ENCODE measurements at places on chromosomes 16 and 17. TPM values are rescaled to one million over a fixed set of nuclear protein-coding genes. Genes with fewer than 3 reads are reported as not detected.

DNA sequence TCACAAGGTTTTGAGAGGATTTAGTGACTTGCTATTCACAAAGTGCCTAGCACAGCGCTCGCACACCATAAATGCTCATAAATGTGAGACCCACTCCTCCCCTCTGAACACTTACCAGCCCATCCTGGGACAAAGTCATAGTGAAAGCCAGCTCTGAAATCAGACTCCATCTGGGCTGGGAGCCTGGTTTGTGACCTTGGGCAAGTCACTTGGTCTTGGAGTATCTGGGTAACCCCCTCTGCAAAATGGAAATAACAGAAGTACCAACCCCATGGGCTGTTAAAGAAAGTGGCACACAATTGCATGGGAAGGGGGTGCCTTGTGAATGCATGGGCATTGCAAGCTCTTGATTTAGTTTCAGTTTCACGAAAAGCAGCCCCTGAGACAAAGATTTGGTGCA is 104.7 kb upstream of the CDH5 start:
- no peak for DNase-seq

GRCh38 chr16:64532117-64532516 is 589.7 kb downstream of the CDH11 start:
- DNase-seq = no peak

DNA sequence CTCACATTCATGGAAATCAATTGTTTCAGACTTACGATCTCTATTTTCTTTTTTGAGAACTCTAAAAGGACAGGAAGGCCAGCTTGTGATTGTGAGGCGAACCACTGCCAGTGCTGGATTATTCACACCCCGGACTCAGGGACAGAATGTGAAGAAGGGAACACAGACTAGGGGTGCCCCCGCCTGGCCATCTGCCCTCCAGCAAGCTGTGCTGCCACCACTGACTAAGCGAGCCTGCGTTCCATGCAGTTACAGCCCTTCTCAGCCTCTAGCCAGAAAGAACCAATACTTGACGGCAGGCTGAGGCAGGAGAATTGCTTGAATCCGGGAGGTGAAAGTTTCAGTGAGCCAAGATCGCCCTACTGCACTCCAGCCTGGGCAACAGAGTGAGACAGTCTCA is 2.8 kb downstream of the HAGH start:
- no peak for DNase-seq

GRCh38 chr17:4704991-4705390 is 1.1 kb upstream of the PELP1 start:
- no peak for DNase-seq

- DNase-seq = no peak
These were observed 13.1 kb downstream of the CTRB2 start for GRCh38 chr16:75193730-75194444.

DNA sequence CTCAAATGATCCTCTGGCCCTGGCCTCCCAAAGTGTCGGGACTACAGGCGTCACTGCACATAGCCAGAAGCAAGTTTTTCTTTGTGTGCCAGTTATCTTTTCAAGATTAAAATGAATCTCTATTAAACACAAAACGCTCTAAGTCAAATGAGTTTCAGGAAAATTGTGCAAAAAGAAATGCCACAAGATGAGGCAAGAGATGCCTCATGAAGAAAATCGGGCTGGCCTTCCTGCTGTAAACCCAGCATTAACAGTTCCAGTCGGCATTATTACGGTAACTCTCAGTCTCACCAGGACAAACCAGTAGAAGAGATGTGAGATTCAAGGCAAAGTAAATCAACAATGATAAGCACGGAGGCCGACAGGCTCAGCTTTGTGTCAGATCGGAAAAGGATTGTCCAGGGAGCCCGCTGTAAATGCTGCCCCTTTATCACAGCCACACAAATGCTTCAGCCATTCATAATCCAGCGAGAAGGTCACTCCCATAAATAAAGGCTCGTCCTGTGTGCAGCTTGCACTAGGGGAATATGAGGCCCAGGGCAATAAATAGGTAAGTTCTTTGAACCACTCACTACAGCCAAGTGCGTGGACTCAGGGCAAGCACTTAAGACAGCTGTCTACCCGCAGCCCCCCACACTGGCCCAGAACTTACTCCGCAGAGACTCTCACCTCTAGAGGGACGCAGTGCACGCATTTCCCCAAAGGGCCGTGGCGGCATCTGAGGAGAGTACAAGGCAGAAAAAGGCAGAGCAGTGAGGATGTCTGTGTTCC is 27.2 kb downstream of the NPLOC4 start:
- no peak for DNase-seq

GRCh38 chr16:75789237-75789636 is 62.9 kb upstream of the CPHXL start:
- DNase-seq = no peak

- no peak for DNase-seq
These were observed 41.0 kb downstream of the SNX29 start for GRCh38 chr16:12017558-12017957.

DNA sequence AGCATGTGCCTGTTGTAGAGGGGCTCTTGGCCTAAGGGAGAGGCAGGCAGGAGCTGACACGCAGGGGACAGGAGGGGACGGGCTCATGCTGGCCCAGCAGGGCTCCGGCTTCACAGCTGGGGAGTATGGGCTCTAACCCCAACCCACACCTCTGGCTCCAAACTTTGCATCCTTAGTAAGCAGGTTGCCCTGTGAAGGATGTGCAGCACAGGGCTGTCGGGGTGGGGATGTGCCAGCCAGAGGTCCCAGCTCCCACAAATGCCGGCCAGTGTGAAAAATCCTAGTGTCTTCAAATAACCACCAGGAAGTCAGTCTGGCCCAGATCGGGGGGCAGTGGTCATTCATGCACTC is 14.0 kb upstream of the FAM83G start:
- no peak for DNase-seq

GRCh38 chr17:78498848-78499247 is 78.3 kb downstream of the DNAH17 start:
- no peak for DNase-seq

- no peak for DNase-seq
These were observed 88.6 kb upstream of the NLRP1 start for GRCh38 chr17:5672815-5673430.

The MAP2K6 gene
- total RNA-seq = 28.0 TPM

The ADAT1 gene
- total RNA-seq = 75.9 TPM

The CD300H gene
- total RNA-seq = not detected

The SNX20 gene
- total RNA-seq = 1.7 TPM

The IRF8 gene
- total RNA-seq = 20.5 TPM

The ASGR1 gene
- total RNA-seq = not detected

The KRTAP4-3 gene
- total RNA-seq = not detected
